ENCODE measurements at places on chromosomes 7 and 10.
A peak's percentile ranks its signal among the peaks of the same experiment; 100 is the strongest.

DNA sequence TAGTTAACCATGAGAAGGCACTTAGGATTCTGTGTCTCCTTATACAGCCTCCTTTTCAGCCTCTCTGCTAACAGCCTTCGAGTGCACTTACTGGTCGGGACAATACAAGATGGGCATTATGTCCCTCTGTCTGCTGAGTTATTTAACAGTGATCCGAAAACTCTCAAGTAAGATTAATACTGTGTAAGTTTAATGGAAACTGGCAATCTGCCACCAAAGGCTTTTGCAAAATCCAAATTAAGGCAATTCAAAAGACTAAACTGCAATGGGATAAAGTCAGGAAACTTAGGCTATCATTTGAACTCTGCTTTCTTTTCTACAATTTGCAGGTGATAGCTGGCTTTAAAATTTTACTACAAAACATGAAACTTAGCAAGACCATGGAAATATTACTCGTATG lies 477.8 kb downstream of the TFEC start:
- DNase-seq: no peak

DNA sequence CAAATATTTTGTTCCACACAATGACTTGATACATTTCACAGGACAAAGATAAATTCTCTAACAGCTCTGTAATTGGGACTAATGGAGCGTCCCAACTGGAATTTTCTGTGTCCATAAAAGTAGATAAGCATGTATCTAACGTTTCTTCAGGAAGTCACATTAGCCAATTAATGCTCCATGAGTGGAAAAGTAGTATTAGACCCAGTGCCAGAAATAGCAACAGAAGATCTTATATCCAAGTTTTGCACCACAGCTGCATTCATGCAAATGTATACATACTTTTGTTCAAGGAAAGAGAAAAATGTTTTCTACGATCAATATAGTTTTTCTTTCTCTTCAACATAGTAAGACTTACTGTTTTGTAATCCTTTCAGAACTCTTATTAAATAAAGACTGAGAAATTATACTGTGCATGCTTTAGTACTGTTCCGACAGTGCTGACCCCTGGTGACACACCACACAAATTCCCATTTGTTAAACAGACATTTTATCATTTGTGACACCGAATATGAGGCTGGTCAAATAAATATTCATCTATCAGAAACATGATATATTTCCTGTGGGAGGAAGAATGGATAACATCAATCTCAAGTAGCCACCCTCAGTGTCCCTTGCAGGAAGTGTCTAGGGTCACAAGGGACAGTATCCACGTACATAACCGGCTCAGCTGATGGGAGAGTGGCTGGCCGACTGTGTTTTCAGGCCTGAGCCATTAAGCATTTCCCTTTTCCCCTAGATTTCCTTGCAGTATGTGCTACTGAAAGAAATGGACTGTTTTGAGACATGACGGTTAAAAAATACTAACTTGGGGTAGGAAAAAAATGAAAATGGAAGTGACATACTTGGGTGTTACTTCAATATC lies 102.1 kb upstream of the RSU1 start:
- DNase-seq: no peak

- DNase-seq: peak; percentile 45
These were observed 135.8 kb downstream of the PLCE1 start for GRCh38 chr10:94129393-94130130.

DNA sequence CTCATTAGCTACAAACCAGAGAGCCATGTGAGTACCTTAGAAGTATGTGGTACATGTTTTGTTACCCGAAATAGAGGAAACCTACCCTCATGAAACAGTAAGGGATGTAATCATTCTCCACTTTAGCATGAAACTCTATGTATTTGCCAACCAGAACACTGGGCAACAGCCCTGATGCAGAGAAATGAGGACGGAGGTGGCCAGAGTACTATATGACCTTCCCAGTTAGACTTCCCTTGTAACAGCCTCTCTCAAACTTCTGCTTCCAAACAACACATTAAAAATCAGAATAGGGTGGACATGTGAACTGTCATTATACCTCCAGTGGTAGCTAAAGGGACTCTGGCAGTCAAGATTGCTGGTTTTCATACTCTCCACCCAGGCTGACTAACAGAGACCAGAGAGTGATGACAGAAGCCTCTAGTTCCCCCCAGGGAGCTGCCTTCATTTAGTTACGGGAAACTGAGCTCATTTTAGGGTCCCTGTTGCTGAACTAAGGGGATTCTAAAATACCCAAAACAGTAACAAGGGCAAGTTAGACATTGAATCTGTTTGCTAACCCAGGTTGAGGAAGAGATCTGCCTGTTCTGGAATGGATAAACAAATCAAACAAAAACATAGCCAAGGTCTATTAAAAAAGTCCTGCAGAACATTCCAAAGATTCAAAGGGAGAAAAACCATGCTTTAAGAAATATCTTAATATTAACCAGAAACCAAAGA lies 83.1 kb downstream of the VPS41 start:
- DNase-seq: peak; percentile 59

DNA sequence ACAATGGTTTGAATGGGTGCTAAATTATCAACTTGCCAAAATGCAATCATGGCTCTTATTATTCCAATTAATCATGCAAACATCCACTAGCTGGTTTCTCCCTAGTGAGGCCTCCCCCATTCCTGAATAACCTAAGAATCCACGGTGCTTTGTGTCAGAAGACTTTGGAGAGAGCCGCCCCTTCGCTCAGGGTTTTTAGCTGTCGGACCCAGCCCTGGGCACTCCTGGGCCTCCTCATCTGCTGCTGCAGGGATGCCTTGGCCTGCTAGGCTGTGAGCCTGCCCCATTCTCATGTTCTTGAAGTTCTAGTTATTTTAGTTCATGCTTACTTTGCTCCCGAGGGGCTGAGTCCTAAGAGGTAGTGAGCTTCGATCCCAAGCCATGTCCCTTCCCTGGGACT lies 34.1 kb upstream of the SFRP5 start:
- DNase-seq: no peak

DNA sequence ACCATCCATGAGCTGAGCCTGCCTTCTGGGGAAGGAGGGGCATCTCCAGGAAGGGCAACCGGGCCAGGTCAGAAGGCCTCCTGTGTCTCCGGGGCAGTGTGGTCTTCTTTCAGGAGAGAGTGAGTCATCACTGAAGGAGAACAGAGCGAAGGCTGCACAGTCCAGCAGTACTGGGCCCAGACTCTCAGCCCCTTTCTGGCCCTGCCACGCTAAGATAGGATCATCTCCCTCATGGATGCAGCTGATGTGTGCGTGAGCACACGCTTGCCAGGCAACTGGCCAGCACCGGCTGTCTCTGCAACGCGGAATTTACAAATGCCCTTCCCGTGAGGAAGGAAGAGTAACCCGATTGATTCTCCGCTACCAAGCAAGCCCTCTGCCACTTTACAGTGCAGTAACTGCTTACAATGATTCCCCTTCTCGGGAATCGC lies 328.2 kb downstream of the TNS3 start:
- DNase-seq: peak; percentile 83

- no peak for DNase-seq
These were observed 343.7 kb downstream of the TCERG1L start for GRCh38 chr10:130967784-130968183.

DNA sequence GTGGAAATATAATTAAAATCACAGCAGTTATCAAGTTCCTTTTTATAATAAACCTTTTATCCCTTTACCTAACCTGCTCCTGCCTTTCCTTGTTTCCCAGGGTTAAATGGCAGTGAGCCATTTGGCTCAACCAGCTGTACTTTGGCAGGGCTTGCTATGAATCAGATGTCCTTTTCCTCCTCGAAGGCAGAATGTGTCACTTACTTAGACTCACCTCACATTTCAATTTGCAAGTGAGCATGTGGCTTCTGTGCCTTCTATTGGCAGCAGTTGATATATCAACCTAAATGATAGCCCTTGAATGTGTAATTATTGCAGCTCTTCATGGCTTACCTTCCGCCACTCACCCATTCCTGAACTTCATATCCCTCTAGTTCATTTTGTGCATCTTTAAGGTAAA lies 301.7 kb downstream of the CSTF2T start:
- no peak for DNase-seq

GRCh38 chr10:456486-456885 lies 233.0 kb downstream of the DIP2C start:
- no peak for DNase-seq

- no peak for DNase-seq
These were observed 98.7 kb downstream of the NPSR1 start for GRCh38 chr7:34756691-34757090.

DNA sequence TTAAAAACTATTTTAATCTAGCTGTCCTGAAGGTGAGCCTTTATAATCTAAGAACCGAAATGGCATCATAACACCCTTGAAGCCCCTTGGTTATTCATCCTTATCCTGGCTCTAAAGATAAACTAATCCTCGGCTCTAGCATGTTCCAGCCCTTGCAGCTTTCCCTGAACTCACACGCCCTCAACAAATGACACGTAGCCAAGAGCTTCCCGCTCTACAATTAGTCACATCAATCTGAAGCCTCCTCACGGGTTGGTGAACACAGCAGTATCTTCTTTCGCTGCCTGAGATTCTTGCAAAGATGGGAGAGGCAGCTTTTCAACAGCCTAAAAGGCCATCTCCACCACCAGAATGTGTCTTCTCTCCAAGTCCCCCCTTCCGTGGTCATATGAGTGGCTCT lies 4.1 kb downstream of the FRMD4A start:
- DNase-seq: peak; percentile 73

- DNase-seq: no peak
These were observed 71.8 kb upstream of the ADGRA1 start for GRCh38 chr10:133015816-133016462.

DNA sequence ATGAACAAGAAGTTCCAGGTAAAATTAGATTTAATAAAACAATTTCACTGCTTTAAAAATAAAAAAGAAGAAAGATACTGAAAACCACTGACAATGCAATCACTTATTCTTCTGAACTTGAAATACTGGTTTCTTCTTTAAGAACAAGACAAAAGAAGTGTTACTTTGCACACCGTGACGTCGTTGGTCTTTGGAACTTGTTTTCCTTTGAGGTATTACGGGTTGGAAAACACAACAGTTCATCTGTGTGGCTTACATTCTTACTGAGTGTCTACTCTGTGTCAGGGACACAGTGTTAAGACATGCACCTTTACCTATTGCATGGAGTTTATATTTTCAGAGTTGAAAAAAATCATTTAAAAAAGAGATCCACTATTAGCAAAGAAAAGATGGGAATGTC lies 41.3 kb upstream of the UCN3 start:
- no peak for DNase-seq

GRCh38 chr10:88934900-88935672 lies 17.5 kb downstream of the ACTA2 start:
- DNase-seq: peak; percentile 80

GRCh38 chr10:4306871-4307270 lies 519.1 kb upstream of the AKR1E2 start:
- DNase-seq: peak; percentile 20

DNA sequence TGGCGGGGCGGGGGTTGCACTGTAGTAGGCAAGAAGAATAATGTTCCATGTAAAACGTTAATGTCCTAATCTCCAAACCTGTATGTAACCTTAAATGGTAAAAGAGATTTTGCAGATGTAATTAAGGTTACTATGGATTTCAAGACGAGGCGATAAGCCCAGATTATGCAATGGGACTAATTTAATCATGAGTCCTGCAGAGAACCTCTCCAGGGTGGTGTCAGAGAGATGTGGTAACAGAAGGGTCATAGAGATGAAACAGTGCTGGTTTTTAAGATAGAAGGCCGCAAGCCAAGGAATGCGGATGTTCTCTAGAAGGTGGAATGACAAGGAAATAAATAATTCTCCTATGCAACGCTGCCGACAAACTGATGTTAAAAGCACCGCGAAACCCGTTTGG lies 57.1 kb downstream of the UBE3C start:
- no peak for DNase-seq

DNA sequence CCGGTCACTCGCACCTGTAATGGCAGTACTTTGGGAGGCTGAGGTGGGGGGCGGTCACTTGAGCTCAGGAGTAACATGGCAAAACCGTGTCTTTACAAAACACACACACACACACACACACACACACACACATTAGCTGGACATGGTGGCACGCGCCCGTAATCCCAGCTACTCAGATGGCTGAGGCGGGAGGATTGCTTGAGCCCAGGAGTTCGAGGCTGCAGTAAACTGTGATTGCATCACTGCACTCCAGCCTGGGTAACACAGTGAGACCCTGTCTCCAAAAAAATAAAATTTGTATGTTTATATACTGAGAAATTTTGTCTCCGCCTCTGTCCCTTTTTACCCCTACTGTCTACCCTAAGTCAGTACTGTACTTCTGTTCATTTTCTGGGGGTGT lies 86.6 kb downstream of the CUX1 start:
- no peak for DNase-seq

DNA sequence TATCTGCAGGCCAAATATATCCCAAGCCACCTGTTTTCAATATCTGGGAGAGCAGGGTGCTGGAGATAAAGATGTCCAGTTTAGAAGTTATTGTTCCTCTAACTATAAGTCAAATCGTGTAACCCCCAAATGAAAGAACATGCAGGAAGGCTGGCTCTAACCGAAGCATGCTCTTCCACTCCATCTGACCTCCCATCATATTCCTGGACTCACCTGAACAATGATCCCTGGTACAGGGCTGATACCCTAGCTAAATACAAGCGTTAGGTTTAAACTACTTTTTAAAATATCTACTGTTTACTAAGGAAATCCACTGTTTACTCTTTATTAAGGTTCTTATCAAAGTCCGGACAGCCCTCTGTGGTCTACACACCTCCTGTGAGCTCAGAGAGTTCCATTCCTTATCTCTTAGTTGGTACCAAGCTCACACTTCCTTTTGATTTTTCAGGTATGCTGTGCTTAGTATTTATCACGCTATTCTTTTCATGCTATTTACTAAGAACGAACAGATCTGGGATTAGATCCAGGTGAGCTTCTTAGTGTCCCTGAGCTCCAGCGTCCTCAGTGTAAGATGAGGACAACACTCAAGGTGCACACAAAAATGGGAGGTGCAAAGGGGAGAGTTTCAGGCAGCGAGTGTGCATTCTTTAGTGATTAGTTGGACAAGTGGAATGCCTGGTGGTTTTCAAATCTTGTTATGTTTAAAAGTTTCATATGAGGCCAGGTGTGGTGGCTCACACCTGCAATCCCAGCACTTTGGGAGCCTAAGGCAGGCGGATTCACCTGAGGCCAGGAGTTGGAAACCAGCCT lies 23.6 kb upstream of the COBL start:
- no peak for DNase-seq

- DNase-seq: no peak
These were observed 217.4 kb downstream of the WDR37 start for GRCh38 chr10:1273372-1274105.

DNA sequence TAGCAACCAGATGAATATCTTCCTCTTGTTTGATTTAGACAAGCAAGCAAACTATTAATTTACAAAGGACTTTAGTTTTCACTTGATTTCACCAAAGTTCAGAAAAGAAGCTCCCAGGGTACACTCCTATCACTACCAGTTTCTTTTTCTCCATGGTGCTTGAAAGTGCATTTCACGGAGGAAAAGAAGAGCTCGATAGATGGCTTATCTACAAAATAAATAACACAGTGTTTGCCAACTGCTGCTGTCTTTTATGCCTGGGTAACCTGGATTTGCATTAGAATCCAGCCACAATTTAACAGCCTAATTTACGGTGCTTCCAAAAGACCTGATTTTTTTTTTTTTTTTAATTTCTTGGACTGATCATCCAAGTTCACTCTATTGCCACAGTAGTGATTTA lies 275.7 kb downstream of the GPR37 start:
- no peak for DNase-seq

- DNase-seq: no peak
These were observed 18.0 kb upstream of the MEST start for GRCh38 chr7:130473876-130474275.
